ENCODE measurements at places on chromosomes 7 and 10.

- peak; percentile 92 for DNase-seq
These were observed 57.6 kb upstream of the EZH2 start for GRCh38 chr7:148941598-148942275.

GRCh38 chr7:30144657-30145306 lies 10.0 kb downstream of the MTURN start:
- DNase-seq, result peak; percentile 94

DNA sequence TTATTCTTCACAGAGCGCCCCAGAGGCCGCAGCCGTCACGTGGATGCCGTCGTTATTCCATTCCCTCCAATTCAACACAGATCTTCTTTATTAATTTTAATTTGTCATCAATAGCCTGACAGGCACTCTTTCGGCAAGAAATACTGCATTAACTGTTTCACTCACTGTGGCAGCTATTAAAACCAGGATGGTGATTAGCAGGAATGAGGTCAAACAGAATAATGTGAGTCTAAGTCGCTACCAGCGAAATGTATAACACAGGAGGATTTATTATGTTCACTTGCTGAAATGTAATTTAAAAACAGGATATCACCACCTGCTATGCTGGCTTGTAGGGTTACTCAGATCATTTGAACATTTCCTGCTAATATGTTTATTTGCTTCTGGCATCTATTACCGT lies 74.2 kb upstream of the MGMT start:
- no peak for DNase-seq

- DNase-seq, result no peak
These were observed 295.9 kb downstream of the PTEN start for GRCh38 chr10:88159127-88159829.

DNA sequence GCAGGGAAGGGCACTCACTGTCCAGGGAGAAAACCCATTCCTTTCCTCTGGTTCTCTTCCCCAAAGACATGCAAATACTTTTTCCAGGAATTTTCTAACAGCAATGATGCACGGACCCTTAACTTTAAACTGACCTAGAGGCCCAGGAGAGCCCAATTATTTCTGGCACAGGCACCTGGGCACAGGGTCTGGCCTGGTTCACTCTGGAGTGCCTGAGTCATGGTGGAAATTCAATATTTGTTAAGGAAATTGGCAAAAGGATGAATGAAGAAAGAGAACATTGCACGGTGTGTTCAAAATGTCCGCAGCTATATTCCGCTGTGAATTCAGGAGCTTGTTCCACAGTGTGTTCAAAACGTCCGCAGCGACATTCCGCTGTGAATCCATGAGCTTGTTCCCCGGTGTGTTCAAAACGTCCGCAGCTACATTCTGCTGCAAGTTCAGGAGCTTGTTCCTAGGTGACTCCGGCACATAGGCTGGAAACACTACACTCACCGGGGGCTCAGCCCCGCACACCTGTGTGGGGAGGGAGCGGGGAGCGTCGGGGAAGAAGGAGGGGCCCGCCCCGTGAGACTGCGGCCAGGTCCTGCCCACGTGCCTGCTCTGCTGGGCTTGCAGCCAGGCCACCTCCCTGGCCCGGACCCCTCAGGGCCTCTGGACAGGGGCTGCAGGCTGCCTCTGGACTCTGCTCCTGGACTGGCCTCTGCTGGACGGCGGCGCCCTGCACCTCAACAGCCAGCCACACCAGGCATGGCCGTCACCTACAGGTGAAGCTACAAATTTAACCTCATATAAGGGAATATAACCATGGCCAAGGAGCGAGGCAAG lies 72.0 kb upstream of the FAM20C start:
- no peak for DNase-seq

DNA sequence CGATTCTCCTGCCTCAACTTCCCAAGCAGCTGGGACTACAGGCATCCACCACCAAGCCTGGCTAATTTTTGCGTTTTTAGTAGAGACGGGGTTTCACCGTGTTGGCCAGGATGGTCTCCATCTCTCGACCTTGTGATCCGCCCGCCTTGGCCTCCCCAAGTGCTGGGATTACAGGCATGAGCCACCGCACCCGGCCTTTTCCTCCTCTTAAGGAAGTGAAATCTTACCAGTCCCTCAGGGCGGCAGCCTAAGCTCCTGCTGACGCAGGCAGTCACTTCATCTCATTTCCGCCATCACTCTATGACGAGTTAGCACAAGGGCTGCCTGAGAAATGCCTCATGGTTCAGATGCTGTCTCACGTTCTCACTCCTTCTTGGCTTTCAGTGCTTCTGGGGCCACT lies 246.0 kb upstream of the SHH start:
- DNase-seq, result no peak

GRCh38 chr10:73183667-73184281 lies 15.9 kb downstream of the FAM149B1 start:
- no peak for DNase-seq

- no peak for DNase-seq
These were observed 249.0 kb upstream of the AUTS2 start for GRCh38 chr7:69349291-69349690.

- no peak for DNase-seq
These were observed 156.2 kb downstream of the EVX1 start for GRCh38 chr7:27398851-27399250.

DNA sequence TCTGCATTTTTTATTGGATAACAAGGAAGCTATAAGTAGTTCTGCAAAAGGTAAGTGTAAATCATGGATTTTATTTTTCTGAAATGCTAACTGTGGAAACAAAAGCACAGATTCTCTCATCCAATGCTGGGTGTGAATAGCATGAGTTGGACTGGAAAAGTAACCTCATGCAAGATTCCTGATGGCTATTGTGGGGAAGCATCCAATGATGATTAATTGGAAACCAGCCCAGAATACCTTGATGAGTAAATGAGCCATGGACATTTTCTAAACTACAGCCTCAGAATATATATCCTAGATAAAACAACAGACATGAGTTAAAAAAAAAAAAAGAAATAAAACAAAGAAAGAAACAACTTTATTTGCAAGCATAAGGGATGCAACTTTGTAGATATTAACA lies 934.6 kb downstream of the CCSER2 start:
- DNase-seq, result no peak

DNA sequence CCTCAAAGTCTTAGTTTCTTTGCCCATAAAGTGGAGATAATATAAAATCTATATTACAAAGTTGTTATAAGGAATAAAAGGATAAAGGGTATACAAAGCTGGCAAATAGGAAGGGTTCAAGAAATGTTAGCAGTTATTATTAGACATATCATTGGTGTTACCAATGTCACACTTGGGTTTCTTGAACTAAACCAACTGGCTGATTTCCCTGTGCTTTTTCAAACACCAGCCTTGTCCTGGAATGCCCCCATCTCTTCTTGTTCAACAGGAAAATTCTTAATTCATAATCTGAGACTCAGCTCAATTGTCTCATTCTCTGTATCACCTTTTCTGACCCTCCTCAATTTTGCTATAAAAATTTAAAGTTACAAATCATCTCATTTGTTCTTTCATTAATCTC lies 143.7 kb upstream of the LRRTM3 start:
- DNase-seq, result no peak

DNA sequence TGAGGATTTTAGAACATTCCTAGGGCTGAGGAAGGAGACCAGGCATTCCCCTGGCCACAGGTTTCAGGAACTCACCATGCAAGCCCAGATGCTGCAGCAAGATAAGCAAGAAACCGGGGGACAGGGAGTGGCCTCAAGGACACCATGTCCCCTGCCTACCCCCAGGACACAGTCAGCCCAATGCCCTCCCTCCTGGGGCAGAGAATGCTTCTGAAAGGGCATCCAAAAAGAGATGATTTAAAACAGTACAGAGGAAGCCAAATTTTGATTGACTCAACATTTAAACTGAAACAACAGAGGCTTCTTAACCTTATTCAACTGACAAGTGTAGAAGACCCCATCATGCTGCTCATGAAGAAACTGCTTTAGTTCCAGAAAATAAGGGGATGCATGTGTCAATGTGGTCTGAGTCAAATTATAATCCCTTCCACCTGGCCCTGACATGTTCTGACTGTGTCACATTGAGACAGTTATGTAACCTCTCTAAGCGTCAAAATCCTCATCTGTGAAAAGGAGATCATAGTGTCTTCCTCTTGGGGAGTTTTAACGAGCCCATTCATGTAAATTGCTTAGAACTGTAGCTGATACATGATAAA lies 60.0 kb downstream of the ICA1 start:
- DNase-seq, result peak; percentile 52

GRCh38 chr7:111357691-111358090 lies 204.6 kb downstream of the IMMP2L start:
- DNase-seq, result no peak

DNA sequence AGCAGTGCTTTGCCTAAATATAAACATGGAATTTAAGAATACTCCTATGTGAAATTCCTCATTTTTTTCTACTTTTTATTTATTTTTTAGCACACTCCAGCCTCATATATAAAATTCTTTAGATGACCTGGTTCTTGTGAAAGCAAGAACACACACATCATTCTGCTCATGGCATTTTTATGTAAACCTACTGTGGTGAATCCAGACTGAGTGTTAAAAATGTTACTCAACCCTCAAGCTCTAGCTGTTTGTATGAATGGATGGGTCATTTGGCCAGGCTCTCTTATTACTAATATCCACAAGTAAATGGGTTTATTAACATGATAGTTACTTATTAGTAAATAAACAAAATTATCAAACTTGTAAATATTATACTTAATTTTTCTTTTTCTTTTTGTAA lies 551.7 kb upstream of the LRRN3 start:
- DNase-seq, result no peak

- no peak for DNase-seq
These were observed 130.7 kb upstream of the KMT2E start for GRCh38 chr7:104883248-104883717.

DNA sequence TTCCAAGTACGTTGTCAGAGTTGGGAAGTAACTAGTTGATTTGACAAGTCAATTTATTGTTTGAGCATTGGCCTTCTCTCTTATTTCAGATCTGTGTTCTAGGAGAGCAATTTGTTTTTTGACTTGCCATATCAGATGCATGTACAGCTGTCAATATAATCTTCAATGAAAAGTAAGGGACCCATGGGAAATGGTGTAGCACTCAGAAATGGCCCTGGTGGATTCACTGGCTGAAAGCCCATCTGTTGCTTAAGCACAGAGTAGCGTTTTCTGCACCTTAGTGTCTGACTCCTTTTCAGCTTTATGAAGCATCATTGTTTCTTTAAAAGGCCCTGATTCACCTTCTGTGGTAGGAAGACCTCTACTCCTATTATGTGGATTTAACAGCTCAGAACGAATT lies 10.2 kb downstream of the GARS1 start:
- no peak for DNase-seq

- DNase-seq, result peak; percentile 69
These were observed 23.6 kb downstream of the PIP4K2A start for GRCh38 chr10:22690614-22691431.

DNA sequence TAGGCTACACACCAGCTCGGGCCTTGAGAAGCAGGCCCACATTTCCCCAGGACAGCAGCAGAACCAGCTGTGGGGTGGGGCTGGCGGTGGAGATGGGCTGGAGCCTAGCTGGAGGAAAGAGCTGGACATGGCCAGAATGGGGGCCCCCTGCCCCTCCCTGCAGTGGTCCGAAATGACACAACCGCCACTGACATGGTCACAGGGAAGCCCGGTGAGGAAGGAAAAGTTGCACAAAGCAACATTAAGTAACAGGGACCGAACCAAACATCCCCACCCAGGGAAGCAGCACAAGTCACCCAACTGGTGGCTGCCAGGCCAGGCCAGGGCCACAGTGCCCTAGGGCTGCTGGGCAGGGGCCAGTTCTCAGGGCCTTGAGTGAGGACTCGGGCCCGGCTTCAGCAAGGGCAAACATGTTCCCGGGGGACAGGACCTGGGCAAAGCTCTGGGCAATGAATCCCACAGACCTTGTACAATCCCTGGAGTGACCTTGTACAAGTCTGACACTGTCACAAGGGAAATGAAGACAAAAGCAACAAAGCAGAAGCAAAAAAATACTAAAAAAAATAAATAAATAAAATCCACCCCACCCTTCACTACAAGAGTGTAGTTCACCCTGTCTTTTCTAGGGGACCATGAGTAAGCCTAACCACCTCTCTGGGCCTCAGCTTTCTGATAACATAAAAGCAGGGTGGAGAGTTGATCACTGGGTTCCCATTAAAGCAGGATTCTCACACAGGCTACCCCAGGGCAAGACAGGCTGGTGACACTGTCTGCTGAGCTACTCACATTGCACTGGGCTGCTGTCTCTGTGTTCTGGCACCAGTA lies 33.0 kb downstream of the PSAP start:
- no peak for DNase-seq

DNA sequence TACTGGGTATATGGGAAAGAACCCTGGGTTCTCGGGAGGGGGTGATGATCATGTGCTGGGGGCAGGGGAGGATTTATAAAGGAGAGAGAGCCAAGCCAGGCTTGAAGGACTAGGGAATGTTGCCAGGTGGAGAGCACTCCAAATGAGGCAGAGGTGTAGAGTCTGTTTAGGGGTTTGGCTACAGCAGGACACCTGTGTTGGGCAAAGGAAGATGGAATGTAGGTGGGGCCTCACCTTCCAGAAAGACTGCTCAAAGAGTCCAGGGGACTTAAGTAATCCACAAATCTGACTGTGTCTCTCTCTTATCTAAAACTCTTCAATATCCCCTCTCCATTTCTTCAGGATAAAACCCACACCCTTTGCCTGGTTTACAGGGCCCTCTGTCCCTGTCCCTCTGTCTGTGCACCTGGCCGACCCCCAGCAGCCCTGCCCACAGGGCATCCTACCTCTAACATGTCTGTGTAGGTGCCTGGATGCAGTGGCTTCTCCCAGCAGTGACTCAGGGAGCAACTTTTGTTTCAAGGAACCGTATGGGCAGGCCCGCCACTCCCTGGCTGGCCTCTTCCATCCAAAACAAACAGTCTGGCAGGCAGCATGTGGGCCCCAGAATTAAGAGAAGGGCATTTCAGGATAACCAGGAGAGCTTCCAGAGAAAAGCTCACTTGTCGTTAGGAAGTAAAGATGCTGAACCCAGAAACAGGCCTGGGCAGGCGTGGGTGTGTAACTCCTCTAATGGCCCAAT lies 10.6 kb upstream of the PLEKHA1 start:
- no peak for DNase-seq

GRCh38 chr10:95793401-95794045 lies 37.6 kb downstream of the ENTPD1 start:
- peak; percentile 64 for DNase-seq

DNA sequence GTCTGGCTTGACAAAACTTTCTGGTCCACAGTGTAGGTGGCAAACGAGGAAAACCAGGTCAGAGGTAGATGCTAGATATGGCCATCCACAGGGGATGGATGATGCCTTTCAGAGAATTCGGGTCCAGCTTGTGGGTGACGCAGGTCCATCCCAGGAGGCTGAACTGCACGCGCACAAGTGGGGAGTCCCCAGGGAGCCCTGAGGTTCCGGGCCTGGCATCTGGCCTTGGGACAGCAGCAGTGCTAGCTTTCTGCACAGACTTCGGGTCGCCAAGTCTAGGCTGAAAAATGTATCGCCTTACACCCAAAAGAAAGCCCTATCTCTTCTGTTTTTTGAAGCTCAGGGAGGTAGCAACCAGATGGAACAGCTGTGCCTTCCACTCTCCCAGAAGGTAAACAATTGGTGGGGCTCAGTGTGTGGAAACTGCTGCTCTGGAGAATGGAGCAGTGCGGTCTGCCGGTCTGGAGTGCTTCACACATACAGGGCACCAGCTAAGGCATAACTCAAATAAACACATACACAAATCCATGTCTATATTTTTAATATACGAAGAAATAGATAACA lies 119.3 kb upstream of the ACBD5 start:
- DNase-seq, result no peak
